ENCODE measurements at places on chromosomes 6 and 20. TPM values are rescaled to one million over a fixed set of nuclear protein-coding genes. Genes with fewer than 3 reads are reported as not detected.

GRCh38 chr6:46606338-46606737 is 46.3 kb downstream of the CYP39A1 start:
- H3K4me1 ChIP-seq: no peaks in the 10 kb centered on the region
- DNase-seq: no peak
- no peak overlapping the region for H3K27ac ChIP-seq
- no peaks in the 10 kb centered on the region for H3K27me3 ChIP-seq
- no peak overlapping the region for H3K4me3 ChIP-seq

DNA sequence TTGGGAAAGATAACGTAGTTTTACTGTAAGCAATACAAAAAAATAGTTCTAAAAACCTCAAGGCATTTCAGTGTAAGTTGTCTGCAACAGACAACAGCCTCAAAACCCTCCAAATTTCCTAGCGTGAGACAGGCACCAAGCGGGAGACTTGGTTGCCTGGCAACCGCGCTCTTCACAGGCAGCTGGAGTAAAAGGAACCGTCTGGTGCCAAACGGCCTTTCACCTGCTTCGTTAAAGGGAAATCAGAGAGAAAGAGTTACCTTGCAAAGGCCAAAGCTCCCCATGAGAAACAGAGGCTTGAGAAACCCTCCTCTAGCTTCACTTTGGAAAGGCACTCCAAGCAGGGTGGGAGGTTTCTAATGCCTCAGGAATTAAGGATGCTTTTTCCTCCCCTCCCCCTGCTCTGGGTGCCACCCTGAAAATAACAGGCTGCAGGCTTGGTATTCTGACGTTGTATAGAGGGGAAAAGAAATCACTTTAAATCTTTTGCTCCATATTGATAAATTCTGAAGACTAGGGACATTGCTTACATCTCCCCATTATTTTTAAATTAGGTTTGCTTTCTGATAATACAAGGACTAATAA is 129.7 kb upstream of the UFL1 start:
- H3K4me1 ChIP-seq: no peaks in the 10 kb centered on the region
- H3K4me3 ChIP-seq: no peak overlapping the region
- no peaks in the 10 kb centered on the region for H3K36me3 ChIP-seq

DNA sequence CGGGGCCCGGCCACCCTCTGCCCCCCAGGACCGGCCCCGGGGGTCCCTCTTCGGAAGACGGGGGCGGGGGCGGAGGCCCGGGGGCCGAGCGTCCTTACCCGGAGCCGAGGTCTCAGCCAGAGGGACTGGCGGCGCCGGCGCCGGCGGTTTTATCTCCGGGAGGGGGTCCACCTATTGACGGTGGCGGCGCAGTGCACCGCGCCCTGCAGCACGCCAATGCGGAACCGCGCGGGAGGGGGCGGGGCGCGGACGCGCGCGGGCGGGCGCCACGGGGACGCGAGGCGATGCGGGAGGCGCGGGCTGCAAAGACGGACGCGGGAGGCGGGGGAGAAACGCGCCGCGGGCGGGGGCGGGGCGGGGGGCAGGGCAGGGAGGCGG is at the start of gene EEF1A2:
Gene EEF1A2, minus strand, starts transcription at position 124 of the 378 bp plus-strand sequence. CDS start 1,320 bp downstream, outside the sequence.
- H3K27me3 ChIP-seq: peaks cover 72% of the 10 kb centered on the region
- no peak for DNase-seq
- peak within 1 kb of the TSS; percentile 51 for H3K4me3 ChIP-seq
- H3K4me1 ChIP-seq: peaks cover 10% of the 10 kb centered on the region
- H3K36me3 ChIP-seq: no peaks in the 10 kb centered on the region

GRCh38 chr20:44264287-44264686 is 17.2 kb downstream of the GDAP1L1 start:
- H3K4me3 ChIP-seq: no peak overlapping the region
- no peaks in the 10 kb centered on the region for H3K27me3 ChIP-seq
- H3K4me1 ChIP-seq: no peaks in the 10 kb centered on the region
- H3K36me3 ChIP-seq: no peaks in the 10 kb centered on the region
- no peak for DNase-seq
- H3K27ac ChIP-seq: no peak overlapping the region

DNA sequence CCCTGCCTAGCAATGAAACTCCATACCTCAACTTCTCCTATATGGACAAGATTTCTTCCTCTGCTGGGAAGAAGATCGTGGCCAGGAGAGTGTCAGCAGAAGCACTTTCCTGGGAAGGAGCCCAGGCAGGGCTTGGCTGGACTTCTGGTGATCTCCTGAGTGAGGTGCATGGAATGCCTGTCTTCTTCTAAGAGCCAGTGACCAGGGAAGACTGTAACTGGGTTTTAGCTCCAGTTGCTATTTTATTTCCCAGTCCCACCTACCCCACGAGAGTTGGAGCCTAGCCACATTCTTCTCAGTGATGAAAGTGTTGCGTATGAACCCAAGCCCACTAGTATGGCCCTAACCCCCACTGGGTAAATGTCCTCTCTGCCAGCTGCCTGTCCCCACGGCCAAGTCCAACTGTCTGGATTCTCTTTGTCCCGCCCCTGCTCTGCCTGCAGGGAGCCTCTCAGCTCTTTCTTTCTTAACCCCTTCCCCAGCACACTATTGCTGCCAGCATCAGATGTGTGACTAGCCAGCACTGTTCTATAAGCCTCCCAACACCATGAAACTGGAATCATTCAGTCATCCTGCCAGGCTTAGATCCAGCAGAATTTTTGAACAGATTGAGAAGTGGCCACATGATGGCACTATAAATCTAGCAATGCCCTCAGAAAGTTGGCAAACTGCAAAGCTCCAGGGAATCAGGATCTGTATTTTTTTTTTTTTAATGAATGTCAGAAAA is 69.8 kb upstream of the FAM184A start:
- no peaks in the 10 kb centered on the region for H3K27me3 ChIP-seq
- DNase-seq: no peak
- H3K27ac ChIP-seq: no peak overlapping the region
- no peaks in the 10 kb centered on the region for H3K4me1 ChIP-seq
- H3K36me3 ChIP-seq: no peaks in the 10 kb centered on the region
- H3K4me3 ChIP-seq: peak overlapping the region; percentile 40

- DNase-seq: peak; percentile 85
- no peaks in the 10 kb centered on the region for H3K27me3 ChIP-seq
- H3K36me3 ChIP-seq: no peaks in the 10 kb centered on the region
- H3K4me3 ChIP-seq: no peak overlapping the region
Observed at GRCh38 chr6:31718265-31718664, 3.1 kb downstream of the LY6G6D start.

GRCh38 chr6:69973138-69973537 is 106.8 kb downstream of the COL19A1 start:
- no peaks in the 10 kb centered on the region for H3K36me3 ChIP-seq
- H3K27me3 ChIP-seq: no peaks in the 10 kb centered on the region
- H3K4me1 ChIP-seq: no peaks in the 10 kb centered on the region
- no peak overlapping the region for H3K27ac ChIP-seq
- no peak for DNase-seq

GRCh38 chr20:63885264-63886053 is 9.5 kb upstream of the DNAJC5 start:
- H3K4me1 ChIP-seq: peaks cover 10% of the 10 kb centered on the region
- peak overlapping the region; percentile 66 for H3K27ac ChIP-seq
- H3K36me3 ChIP-seq: peaks cover 4% of the 10 kb centered on the region
- DNase-seq: no peak

DNA sequence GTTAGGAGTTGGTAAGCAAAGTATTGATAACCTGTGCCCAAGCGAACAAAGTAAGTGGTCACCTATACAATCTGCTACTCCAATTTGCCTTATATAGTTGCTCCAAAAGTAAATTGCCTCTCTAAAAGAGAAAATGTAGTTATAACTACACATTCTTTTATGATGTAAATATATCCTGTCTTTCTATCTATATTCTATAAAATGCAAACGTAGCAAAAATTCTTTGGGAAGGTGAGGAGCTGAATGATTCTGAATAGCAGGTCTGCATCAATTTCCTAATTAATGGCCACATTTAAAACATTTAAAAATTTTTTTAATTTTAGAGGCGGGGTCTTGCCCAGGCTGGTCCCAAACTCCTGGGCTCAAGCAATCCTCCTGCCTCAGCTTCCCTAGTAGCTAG is 64.2 kb upstream of the ASIP start:
- no peaks in the 10 kb centered on the region for H3K36me3 ChIP-seq
- H3K4me3 ChIP-seq: no peak overlapping the region
- no peak overlapping the region for H3K27ac ChIP-seq
- no peaks in the 10 kb centered on the region for H3K4me1 ChIP-seq
- no peaks in the 10 kb centered on the region for H3K27me3 ChIP-seq
- no peak for DNase-seq

DNA sequence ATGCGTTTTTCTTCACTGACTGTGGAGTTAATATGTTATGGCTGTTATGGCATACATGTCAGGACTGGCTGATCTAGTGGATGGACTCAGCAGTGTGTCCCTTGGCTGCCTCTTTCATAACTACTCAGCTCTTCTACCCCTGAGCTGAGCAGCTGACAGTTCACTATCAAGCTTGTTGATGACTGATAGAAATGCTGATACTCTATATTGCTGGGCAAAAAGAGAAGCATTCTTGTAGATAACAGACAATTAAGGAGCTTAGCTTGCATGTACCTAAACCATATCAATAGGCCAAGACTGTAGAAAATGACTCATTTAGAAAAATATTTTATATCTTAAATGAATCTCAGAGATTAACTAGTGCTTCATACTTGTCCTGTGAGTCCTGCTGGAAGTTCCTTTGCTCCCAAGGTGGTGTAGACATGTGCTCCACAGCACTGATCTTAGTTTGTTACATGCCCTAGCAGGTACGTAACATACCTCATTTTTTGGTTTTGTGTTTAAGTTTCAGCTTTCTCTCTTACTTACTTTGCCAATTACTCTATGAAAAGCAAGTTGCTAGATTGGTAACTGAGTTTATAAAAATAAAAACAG is 236.9 kb downstream of the GMDS start:
- no peaks in the 10 kb centered on the region for H3K4me1 ChIP-seq
- no peaks in the 10 kb centered on the region for H3K36me3 ChIP-seq
- H3K27ac ChIP-seq: no peak overlapping the region
- no peaks in the 10 kb centered on the region for H3K27me3 ChIP-seq
- no peak for DNase-seq

- no peaks in the 10 kb centered on the region for H3K4me1 ChIP-seq
- no peak for DNase-seq
- no peaks in the 10 kb centered on the region for H3K36me3 ChIP-seq
- H3K27ac ChIP-seq: no peak overlapping the region
- no peaks in the 10 kb centered on the region for H3K27me3 ChIP-seq
Observed at GRCh38 chr6:69392745-69393144, 404.1 kb downstream of the LMBRD1 start.

GRCh38 chr6:110325197-110325596 is 33.0 kb downstream of the METTL24 start:
- no peaks in the 10 kb centered on the region for H3K36me3 ChIP-seq
- peak overlapping the region; percentile 29 for H3K27ac ChIP-seq
- H3K27me3 ChIP-seq: no peaks in the 10 kb centered on the region
- no peak overlapping the region for H3K4me3 ChIP-seq
- no peak for DNase-seq
- no peaks in the 10 kb centered on the region for H3K4me1 ChIP-seq

- H3K27ac ChIP-seq: peak overlapping the region; percentile 20
- H3K4me1 ChIP-seq: no peaks in the 10 kb centered on the region
- DNase-seq: no peak
- H3K36me3 ChIP-seq: no peaks in the 10 kb centered on the region
- no peaks in the 10 kb centered on the region for H3K27me3 ChIP-seq
- no peak overlapping the region for H3K4me3 ChIP-seq
Observed at GRCh38 chr6:16512544-16513290, 248.5 kb downstream of the ATXN1 start.

GRCh38 chr6:31701666-31702404 is 1.3 kb downstream of the ABHD16A start:
- DNase-seq: no peak
- peak overlapping the region; percentile 79 for H3K4me3 ChIP-seq
- no peaks in the 10 kb centered on the region for H3K27me3 ChIP-seq
- peak overlapping the region; percentile 5 for H3K27ac ChIP-seq
- H3K4me1 ChIP-seq: peaks cover 4% of the 10 kb centered on the region

GRCh38 chr6:64074981-64075380 is 439.4 kb downstream of the PHF3 start:
- no peak for DNase-seq
- no peaks in the 10 kb centered on the region for H3K27me3 ChIP-seq
- no peaks in the 10 kb centered on the region for H3K36me3 ChIP-seq
- no peak overlapping the region for H3K27ac ChIP-seq
- H3K4me1 ChIP-seq: no peaks in the 10 kb centered on the region
- no peak overlapping the region for H3K4me3 ChIP-seq

- no peak overlapping the region for H3K4me3 ChIP-seq
- H3K36me3 ChIP-seq: no peaks in the 10 kb centered on the region
- H3K27me3 ChIP-seq: no peaks in the 10 kb centered on the region
- DNase-seq: no peak
- H3K4me1 ChIP-seq: no peaks in the 10 kb centered on the region
Observed at GRCh38 chr20:40882152-40882551, 146.5 kb upstream of the TOP1 start.

DNA sequence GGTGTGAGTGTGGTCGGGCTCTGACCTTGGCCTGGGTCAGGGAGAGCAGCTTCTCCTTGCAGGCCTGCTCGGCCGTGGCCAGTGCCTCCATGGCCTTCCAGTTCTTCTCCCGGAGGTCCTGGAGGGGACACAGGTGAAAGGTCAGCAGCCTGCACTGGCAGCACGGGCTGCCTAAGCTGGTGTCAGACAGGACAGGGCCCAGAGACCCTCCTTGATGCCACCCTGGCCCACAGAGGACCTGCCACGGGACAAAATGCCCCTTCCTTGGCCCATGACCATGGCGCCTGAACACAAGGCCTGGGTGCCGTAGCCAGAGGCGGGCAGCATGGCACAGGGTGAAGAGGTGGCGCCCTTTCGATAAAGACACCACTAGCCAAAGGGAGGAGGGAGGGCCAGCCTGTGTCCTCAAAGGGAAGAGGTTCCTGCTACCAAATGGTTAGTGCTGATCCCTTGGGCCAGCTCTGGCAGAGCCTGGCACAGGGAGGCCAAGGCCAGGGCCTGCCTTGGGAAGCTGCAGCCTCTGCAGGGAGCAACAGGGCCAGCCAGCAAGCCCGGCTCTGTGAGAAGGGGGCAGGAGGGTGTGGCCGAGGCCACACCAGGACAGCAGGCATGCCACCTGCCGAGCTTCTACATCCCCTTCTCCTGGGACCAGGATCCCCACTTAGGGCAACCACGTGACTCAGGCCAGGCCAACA is 54.8 kb downstream of the DSTN start:
- H3K4me1 ChIP-seq: no peaks in the 10 kb centered on the region
- no peak overlapping the region for H3K4me3 ChIP-seq
- H3K27me3 ChIP-seq: no peaks in the 10 kb centered on the region
- DNase-seq: no peak

DNA sequence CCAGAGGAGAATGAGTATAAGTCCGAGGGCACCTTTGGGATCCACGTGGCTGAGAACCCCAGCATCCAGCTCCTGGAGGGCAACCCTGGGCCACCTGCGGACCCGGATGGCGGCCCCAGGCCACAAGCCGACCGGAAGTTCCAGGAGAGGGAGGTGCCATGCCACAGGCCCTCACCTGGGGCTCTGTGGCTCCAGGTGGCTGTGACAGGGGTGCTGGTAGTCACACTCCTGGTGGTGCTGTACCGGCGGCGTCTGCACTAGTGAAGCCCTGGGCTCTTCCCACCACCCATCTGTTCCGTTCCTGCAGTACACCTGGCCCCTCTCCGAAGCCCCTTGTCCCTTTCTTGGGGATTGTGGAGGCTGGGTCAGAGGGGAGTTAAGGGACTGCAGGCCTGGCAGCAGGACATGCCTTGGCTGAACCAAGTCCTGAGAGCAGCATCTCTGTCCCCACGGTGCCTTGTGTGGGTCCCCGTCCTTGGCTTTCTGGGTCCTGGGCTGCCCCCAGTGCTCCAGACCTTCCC is 19.3 kb downstream of the MAVS start:
- H3K27ac ChIP-seq: peak overlapping the region; percentile 20
- no peaks in the 10 kb centered on the region for H3K27me3 ChIP-seq
- no peaks in the 10 kb centered on the region for H3K36me3 ChIP-seq
- no peaks in the 10 kb centered on the region for H3K4me1 ChIP-seq

LY6G6F gene
- total RNA-seq: not detected
